ENCODE measurements at places on chromosomes 5 and 9. TPM values are rescaled to one million over a fixed set of nuclear protein-coding genes. Genes with fewer than 3 reads are reported as not detected.

BHMT2 gene
- 0.22 TPM for total RNA-seq

TAS2R1 gene
- not detected for total RNA-seq

RNF180 gene
- 10.6 TPM for total RNA-seq

MARCOL gene
- total RNA-seq: not detected
